ENCODE measurements at places on chromosomes 2 and 18. TPM values are rescaled to one million over a fixed set of nuclear protein-coding genes. Genes with fewer than 3 reads are reported as not detected.

GRCh38 chr2:225761396-225761795 lies 361.9 kb downstream of the NYAP2 start:
- no peaks in the 10 kb centered on the region for H3K4me1 ChIP-seq
- H3K4me3 ChIP-seq = no peak overlapping the region
- no peaks in the 10 kb centered on the region for H3K27me3 ChIP-seq
- no peak overlapping the region for H3K27ac ChIP-seq
- no peaks in the 10 kb centered on the region for H3K36me3 ChIP-seq

- DNase-seq = no peak
- H3K27me3 ChIP-seq = no peaks in the 10 kb centered on the region
- no peak overlapping the region for H3K27ac ChIP-seq
- peaks cover 31% of the 10 kb centered on the region for H3K4me1 ChIP-seq
- no peak overlapping the region for H3K4me3 ChIP-seq
- no peaks in the 10 kb centered on the region for H3K36me3 ChIP-seq
Observed at GRCh38 chr2:42220566-42220965, 51.4 kb downstream of the EML4 start.

- no peak overlapping the region for H3K4me3 ChIP-seq
- no peaks in the 10 kb centered on the region for H3K27me3 ChIP-seq
- no peaks in the 10 kb centered on the region for H3K4me1 ChIP-seq
- H3K27ac ChIP-seq = no peak overlapping the region
- no peaks in the 10 kb centered on the region for H3K36me3 ChIP-seq
Observed at GRCh38 chr2:98369710-98370239, 23.5 kb downstream of the CNGA3 start.

Gene TBC1D8
- 30.2 TPM for total RNA-seq

GRCh38 chr18:24995755-24996154 lies 356.2 kb downstream of the ZNF521 start:
- no peaks in the 10 kb centered on the region for H3K36me3 ChIP-seq
- no peak for DNase-seq
- H3K27me3 ChIP-seq = no peaks in the 10 kb centered on the region
- no peak overlapping the region for H3K4me3 ChIP-seq

DNA sequence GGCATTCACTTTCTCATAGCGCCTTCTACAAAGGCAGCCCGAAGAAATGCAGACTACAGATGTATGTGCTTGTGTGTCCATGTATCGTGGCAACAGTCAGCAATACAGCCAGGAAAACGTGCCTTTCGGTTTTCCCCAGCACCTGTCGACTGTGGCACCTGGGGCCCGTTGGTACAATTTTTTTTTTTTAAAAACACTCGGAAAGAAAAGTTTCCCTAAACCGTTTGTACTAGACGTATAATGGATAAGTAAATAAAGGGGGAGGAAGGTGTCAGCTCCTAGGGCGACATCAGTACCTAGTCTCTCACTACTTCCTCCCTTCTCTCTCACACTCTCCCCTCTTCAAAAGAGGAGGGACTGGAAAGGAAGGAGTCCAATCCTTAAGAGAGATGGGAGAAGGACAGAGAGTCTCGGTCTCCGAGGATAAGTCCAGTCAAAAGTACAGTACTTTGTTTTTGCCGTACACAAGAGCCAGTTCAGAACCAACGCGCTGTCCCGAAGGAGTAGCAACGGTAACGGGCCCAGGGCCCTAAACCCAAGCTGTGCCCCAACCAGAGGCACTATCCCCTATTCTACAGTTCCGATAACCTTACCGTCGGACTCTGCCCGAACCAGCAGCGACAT lies 759 bp downstream of the PPP4R3B start:
- H3K27me3 ChIP-seq = no peaks in the 10 kb centered on the region
- H3K27ac ChIP-seq = peak overlapping the region; percentile 98
- H3K4me1 ChIP-seq = peaks cover 50% of the 10 kb centered on the region
- H3K4me3 ChIP-seq = peak overlapping the region; percentile 99
- H3K36me3 ChIP-seq = peaks cover 56% of the 10 kb centered on the region

Gene SERPINB10
- total RNA-seq = not detected

Gene ZSWIM2
- total RNA-seq = not detected

Gene CENPO
- total RNA-seq = 5.3 TPM

DNA sequence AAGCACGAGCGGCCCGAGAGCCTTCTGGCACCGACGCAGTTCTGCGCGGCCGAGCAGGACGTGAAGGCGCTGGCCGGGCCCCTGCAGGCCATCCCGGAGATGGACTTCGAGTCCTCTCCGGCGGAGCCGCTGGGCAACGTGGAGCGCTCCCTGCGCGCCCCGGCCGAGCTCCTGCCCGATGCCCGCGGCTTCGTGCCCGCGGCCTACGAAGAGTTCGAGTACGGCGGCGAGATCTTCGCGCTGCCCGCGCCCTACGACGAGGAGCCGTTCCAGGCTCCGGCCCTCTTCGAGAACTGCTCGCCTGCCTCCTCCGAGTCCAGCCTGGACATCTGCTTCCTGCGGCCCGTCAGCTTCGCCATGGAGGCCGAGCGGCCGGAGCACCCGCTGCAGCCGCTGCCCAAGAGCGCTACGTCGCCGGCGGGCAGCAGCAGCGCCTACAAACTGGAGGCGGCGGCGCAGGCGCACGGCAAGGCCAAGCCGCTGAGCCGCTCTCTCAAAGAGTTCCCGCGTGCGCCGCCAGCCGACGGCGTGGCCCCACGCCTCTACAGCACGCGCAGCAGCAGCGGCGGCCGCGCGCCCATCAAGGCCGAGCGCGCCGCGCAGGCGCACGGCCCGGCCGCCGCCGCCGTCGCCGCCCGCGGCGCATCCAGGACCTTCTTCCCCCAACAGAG lies 70.4 kb downstream of the ARHGEF33 start:
- peaks cover 7% of the 10 kb centered on the region for H3K4me1 ChIP-seq
- H3K27me3 ChIP-seq = peaks cover 9% of the 10 kb centered on the region
- no peak overlapping the region for H3K27ac ChIP-seq
- peak; percentile 82 for DNase-seq
- H3K36me3 ChIP-seq = no peaks in the 10 kb centered on the region
- peak overlapping the region; percentile 54 for H3K4me3 ChIP-seq

GRCh38 chr2:222751821-222752719 lies 80.6 kb downstream of the MOGAT1 start:
- H3K36me3 ChIP-seq = no peaks in the 10 kb centered on the region
- H3K4me3 ChIP-seq = no peak overlapping the region
- no peak overlapping the region for H3K27ac ChIP-seq
- H3K4me1 ChIP-seq = peaks cover 9% of the 10 kb centered on the region
- no peak for DNase-seq

DNA sequence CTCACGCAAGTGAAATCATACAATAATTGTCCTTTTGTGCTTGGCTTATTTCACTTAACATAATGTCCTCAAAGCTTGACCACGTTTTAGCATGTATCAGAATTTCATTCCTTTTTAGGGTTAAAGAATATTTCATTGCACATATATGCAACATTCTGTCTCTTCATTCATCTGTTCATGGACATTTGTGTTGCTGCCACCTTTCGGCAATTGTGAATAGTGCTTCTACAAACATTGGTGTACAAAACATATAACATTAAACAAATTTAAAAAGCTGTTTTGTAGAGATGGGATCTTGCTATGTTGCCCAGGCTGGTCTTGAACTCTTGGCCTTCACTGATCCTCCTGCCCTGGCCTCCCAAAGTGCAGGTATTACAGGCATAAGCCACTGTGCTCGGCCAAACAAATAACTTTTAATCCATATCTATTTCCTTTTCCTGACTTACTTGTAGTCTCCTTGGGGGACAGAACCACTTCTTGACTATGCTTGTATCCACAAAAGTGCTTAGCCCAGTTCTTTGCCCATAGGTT lies 209.3 kb downstream of the SLC4A3 start:
- no peak overlapping the region for H3K27ac ChIP-seq
- no peak overlapping the region for H3K4me3 ChIP-seq
- no peaks in the 10 kb centered on the region for H3K36me3 ChIP-seq
- no peaks in the 10 kb centered on the region for H3K4me1 ChIP-seq
- DNase-seq = no peak
- no peaks in the 10 kb centered on the region for H3K27me3 ChIP-seq

Gene CFAP65
- 7.6 TPM for total RNA-seq

DNA sequence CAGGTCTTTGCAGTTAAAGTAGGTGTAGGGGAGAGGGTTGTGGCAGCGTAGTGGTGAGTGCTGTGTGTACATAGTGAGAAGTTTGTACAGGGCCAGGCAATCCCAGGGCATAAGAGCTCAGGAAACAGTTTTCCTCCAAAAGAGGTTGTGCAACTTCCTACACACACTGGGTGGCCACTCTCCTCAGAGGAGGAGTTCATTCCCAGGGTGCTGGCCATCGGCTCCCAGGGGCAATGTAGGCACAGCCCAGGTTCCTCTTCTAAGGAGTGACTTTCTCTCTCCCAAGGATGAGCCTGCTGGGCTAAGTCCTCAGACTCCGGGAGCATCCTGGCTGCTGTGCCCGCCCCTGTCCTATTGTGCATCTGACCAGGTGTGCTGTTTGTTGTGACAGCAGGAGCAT lies 3.0 kb downstream of the ACOXL start:
- no peaks in the 10 kb centered on the region for H3K36me3 ChIP-seq
- peaks cover 15% of the 10 kb centered on the region for H3K4me1 ChIP-seq
- H3K27me3 ChIP-seq = peaks cover 39% of the 10 kb centered on the region
- no peak for DNase-seq

DNA sequence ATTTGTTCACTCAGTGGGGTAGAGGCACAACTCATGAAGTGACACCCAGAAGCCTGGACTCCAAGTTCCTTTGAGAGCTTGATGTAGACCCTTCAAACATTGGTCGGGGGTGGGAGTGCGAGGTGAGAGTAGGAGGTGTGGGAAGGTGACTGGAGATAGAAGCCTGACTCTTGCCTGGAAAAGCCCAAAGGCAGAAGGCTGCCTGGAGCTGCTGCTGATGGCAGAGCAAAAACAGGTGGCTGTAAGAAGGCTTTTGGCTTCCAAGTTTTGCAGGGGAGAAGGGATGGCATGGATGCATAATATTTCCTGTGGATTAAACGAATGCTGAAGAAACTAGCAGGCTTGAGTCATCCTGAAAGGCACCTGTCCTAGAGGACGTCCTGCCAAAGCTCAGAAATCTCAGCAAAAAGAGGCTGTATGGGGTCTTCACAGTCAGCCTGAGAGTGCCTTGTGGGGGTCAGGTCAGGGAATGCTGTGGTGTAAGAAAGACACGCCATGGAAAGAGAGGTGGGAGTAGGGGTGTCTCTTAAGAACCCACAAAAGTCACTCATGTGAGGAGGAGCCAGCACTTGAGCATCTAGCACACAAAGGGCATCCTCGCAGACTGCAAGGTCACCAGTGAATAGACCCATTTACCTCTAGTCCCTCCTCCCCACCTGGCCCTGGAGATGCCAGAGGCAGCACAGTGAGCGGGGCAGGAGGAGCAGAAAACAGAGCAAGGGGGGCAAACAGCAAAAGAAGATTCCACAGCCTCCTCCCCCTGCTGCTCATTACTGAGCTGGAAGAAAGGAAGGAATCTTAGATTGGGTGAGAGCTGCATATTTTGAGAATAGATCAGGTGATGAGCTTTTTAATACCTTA lies 37.5 kb downstream of the FASTKD2 start:
- no peak for DNase-seq
- H3K36me3 ChIP-seq = no peaks in the 10 kb centered on the region
- peaks cover 4% of the 10 kb centered on the region for H3K4me1 ChIP-seq
- no peak overlapping the region for H3K27ac ChIP-seq
- H3K4me3 ChIP-seq = no peak overlapping the region
- no peaks in the 10 kb centered on the region for H3K27me3 ChIP-seq

DNA sequence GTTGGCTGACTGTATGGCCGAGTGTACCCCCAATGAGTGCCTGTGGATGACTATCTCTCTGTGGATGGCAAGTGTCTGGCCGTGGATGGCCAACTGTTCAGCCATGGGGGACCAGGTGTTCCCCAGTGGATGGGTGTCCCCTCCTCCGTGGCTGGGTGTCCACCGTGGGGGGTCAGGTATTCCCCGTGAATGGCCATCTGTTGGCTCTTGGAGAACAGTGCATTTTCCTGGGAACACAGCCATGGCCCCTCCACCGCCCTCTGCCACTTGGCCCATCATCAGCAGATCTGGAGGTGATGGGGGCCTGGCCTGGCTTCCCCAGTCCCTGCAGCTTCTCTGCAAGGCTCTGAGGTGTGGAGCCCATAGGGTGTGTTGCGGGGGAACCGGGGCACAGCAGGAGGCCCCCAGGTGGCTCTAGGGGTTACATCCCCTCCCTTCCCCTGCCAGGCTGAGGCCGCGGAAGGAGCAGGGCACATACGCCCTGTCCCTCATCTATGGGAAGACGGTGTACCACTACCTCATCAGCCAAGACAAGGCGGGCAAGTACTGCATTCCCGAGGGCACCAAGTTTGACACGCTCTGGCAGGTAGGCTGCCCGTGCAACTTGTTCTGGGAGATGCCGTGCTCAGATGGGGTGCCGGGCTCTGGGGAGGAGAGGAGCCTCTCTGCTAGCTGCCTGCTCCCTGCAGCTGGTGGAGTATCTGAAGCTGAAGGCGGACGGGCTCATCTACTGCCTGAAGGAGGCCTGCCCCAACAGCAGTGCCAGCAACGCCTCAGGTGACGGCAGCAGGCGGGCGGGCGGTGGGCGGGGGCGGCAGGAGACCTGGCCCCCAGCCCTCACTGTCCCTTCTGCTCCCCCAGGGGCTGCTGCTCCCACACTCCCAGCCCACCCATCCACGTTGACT lies 19.3 kb downstream of the ZAP70 start:
- no peak overlapping the region for H3K4me3 ChIP-seq
- DNase-seq = no peak
- H3K27me3 ChIP-seq = no peaks in the 10 kb centered on the region
- H3K4me1 ChIP-seq = no peaks in the 10 kb centered on the region
- no peak overlapping the region for H3K27ac ChIP-seq
- no peaks in the 10 kb centered on the region for H3K36me3 ChIP-seq

Gene CD28
- 2.2 TPM for total RNA-seq

Gene SRD5A2
- 1.2 TPM for total RNA-seq

DNA sequence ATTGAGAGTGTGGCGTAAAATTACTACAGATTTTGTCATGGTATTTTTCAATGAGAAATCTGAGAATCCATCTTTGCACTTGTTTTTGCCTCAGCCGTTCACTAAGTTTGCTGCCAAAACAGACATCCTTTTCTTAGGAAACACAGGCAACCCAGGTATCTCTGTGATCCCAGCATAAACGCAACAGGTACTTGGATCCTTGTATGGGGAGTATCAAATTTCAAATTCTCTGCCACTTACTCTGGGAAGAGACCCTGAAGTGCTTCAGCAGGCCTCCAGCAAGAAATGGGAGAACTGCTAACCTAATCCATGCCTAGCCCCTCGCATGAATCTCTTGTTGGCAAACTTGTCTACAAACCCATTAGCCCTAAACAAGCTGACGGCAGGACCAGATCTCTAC lies 83.1 kb downstream of the BCL11A start:
- H3K27me3 ChIP-seq = no peaks in the 10 kb centered on the region
- H3K4me1 ChIP-seq = no peaks in the 10 kb centered on the region
- no peak overlapping the region for H3K27ac ChIP-seq
- H3K4me3 ChIP-seq = no peak overlapping the region

Gene DNMT3A
- total RNA-seq = 35.6 TPM

All from lower lobe of right lung (tissue), 2 donors.